ENCODE measurements at places on chromosomes 5 and 9.

DNA sequence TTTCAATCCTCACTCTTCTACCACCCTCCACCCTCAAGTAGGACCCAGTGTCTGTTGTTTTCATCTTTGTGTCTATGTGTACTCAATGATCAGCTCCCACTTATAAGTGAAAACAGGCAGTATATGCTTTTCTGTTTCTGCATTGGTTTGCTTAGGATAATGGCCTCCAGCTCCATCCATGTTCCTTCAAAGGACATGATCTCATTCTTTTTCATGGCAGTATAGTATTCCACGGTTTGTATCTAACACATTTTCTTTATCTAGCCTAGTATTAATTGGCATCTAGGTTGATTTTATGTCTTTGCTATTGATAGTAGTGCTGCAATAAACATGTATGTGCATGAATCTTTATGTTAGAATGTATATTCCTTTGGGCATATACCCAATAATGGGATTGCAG is 259.8 kb upstream of the KIF2A start:
- DNase-seq, result no peak

DNA sequence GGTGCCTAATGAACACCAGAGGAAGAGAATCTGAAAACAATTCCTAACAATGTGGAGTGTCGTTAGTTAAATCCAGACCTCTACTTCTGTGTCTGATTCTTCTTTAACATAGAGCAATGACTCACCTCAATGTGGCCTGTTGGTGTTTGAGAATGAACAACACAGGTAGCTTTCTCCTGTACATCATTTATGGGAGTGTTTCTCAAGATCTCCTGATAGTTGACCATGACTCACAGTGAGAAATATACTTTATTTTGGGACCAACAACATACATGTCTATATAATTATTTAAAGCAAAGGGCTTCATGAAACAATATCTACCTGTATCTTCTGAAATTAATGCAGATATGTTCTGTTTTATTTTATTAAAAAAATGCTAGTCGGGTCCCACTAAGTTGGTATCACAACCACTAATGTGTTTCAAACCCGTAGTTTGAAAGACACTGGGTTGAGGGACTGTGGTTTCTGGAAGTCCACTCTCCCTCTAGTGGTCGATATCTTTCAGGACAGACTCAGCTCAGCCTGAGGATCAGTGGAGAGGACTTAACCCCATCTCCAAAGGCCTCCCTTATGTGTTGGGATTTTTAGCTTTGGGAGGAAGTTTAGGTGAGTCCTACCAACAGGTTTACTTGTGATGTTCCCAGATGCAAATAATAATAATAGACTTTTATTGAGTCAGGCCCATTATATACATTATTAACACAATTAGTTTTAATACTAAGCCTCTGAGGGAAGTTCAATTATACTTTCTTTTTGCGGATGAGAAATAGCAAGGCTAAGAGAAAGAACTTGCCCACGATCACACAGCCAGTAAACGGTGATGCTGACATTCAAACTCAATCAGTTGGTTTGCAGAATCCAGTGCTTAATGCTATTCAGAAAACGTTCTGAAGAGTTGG is 70.0 kb upstream of the KLF9 start:
- no peak for DNase-seq

- no peak for DNase-seq
Measured at GRCh38 chr5:178289438-178289837, 56.8 kb upstream of the PHYKPL start.

- no peak for DNase-seq
Measured at GRCh38 chr9:79812507-79813257, 240.9 kb downstream of the TLE4 start.

- DNase-seq, result no peak
Measured at GRCh38 chr9:4755026-4755609, 14.1 kb upstream of the AK3 start.

DNA sequence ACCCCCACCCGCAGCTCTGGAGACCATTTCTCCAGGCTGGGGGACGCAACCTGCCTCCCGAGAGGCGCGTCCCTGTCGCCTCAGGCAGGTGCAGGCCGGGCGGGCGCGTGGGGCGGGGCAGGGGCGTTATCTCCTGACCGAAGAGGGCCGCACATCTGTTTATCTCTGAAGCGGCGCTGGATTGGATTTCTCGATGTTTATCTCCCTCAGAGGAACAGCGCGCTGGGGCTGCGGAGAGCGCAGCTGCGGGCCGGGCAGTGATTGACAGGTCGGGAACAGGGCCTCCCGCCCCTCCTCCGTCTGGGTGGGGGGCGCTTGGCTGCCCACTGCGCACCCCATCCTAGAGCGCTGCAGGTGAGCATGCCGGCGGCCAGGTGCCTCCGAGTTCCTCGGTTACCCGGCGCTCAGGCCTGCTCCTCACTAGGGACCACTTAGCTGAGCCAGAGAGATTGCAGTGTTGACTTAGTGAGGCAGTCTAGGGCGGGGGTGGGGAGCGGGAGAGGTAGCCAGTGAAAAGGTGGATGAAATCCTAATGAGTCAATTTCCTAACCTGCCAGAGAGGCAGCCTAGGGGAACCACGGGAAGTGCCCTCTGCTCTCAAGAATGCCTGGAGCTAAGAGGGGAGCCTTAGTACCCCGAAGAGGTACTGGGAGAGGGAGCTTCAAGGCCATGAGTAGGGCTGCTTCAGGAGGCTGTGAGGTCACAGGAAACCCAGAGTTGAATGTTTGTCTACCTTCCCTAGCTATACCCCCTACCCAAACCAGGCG is 39.6 kb upstream of the TIFAB start:
- no peak for DNase-seq

GRCh38 chr5:152532714-152533113 is 127.6 kb upstream of the NMUR2 start:
- DNase-seq, result no peak

DNA sequence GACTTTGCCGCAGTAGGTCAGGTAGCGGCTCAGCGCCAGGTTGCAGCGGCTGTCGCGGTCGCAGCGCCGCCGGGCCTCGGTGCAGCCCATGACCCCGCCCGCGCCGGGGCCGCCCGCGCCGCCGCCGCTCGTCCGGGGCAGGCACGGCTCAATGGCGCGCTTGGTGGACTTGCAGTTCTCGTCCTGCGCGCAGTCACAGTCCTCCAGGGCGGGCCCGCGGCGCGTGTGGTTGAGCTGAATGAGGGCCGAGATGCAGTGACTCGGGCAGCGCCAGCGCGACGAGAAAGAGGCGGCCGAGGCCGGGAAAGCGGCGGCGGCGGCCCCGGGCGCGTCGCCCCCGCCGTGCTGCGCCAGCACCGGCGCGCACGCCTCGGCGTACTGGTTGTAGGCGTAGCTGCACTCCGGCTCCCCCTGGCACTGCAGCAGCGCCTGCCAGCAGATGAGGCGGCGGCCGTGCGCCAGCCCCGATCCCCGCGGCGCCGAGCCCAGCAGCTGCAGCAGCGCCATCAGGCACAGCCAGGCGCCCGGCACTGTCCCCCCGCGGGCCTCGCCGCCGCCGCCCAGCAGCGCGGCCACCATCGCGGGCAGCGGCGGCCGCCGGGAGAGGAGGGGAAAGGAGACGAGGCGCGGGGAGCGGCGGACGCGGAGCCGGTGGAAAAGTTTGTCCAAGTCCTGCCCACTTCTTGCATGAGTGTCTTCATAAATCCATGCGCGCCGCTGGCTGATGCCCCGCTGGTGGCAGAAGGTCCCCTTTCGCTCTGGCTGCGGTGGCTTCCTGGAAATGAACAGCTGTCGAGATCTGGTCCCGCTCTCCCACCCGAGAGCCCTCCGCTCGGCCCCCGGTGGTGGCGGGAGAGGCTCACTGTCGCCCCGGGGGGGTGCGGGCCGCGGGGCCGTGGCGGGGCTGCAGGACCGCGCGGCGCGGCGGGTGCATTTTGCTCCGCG is 833 bp downstream of the GAS1 start:
- peak; percentile 43 for DNase-seq

DNA sequence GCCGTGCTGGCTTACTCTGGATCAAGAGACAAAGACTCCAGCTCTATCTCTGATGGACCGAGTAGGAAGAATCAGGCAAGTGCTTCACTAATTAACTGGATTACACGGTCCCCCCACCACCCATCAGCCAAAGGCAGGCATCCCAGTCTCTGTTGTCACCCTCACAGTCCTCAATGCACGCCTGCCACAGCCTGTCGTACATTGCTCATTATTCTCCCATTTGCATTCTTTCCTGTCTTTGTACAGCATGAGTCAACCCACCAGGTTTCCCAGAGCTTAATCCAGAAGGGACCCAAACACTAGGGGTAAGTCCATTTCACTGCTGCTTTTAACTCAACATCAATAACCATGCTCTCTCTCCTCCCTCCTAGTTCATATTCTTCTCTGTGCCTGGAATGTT is 44.4 kb downstream of the PCA3 start:
- no peak for DNase-seq

- DNase-seq, result no peak
Measured at GRCh38 chr5:59189472-59190244, 606.8 kb downstream of the RAB3C start.

DNA sequence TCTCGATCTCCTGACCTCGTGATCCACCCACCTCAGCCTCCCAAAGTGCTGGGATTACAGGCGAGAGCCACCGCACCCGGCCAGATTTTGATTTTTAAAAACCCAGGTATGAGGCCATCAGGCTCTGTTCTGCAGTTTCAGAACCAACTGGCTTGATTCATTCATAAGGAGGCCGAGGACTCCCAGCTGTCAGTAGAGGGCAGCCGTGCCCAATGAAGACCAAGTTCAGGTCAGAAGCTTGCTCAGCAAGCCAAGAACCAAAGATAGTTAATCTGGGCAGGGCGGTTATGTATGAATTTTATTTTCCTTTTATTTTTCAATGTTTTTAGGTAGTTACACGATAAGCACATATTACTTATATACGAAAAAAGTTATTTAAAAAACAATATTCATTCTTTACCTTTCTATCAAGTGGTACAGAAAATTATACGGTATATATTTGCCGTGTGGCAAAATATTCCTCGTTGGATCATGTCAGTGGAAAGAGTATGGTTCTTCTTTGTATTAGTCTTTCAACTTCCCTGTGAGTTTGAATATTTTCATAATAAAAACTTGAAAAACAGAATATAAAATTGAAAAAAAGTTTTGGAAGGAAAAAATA is 18.0 kb downstream of the MGAT1 start:
- DNase-seq, result no peak

DNA sequence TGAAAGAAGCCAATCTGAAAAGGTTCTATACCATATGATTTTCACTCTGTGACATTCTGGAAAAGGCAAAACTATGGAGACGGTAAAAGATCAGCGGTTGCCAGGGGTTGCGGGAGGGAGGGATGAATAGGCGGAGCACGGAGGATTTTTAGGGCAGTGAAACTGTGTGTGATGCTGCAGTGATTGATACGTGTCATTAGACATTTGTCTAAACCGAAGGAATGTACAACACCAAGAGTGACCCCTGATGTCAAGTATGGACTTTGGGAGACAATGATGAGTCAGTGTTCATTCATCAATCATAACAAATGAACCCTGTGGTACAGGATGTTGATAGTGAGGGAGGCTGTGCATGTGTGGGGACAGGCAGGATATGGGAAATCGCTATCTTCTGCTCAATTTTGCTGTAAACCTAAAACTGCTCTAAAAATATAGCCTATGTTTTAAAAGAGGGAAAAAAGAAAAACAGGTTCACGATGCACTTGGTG is 34.4 kb downstream of the ERGIC1 start:
- DNase-seq, result no peak

DNA sequence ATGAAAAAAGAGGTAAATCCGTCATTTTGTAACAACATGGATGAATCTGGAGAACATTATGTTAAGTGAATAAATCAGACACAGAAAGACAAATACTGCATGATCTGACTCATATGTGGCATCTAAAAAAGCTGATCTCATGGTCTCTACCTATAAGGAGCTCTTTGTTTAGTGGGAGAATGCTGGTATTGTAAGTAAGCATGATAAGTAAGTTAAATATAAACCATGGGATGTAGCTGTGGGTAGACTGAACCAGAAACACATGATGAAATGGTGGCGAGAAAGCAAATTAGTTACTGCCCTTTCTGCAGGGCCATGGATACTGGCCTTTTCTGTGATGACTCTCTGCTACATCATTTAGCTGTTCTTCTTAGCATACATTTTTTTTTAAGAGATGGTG is 66.4 kb upstream of the RUSC2 start:
- no peak for DNase-seq

- no peak for DNase-seq
Measured at GRCh38 chr5:133967698-133968203, 674 bp downstream of the C5orf15 start.

DNA sequence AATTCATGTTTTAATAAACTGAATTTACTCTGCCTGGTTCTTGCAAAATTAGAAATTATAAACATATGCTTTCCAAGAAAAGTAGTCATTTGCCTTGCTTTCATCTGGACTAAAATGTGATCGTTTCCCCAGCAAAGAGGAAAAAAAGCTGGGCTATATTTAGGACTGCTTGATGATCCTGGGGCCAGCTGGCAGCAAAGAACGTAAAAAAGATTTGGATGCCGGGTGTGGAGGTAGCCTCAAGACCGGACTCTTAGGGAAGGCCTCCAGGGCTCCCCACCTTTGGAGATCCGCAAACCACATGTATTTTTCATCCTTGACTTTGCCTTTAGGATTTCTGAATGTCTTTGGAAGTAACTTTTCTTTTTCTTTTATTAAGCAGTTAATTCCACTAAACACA is 156.1 kb upstream of the SEMA6A start:
- no peak for DNase-seq

- DNase-seq, result no peak
Measured at GRCh38 chr5:143023411-143024096, 253.4 kb downstream of the ARHGAP26 start.

DNA sequence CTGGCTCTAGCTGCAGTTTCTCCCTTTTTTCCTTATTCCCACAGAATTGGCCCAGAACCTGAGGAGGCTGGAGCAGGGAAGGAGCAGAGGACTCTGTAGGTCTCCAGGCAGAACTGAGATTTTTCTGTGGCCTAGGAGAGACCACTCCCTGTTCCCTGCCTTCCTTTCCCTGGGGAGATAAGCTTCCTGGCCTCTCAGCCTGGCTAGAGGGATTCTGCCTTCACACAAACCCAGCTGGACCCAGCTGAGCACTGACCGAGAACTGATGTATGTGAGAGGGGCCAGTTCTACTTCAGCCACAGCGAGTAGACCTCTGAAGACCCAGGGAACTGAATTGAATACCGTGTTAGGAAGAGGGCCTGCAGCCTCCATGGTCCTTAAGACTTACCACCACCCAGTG is 48.0 kb downstream of the RUSC2 start:
- no peak for DNase-seq

- DNase-seq, result no peak
Measured at GRCh38 chr5:36606036-36606427, 374 bp upstream of the SLC1A3 start.

Measured in activated CD4-positive, CD25-positive, alpha-beta regulatory T cell treated with anti-CD3 and anti-CD28 coated beads, Interleukin-2, amount 50 U/mL, for 72 hours (primary cell).